ENCODE measurements at places on chromosomes 1 and 21. TPM values are rescaled to one million over a fixed set of nuclear protein-coding genes. Genes with fewer than 3 reads are reported as not detected.

WNT2B gene
- total RNA-seq: 1.5 TPM

DNA sequence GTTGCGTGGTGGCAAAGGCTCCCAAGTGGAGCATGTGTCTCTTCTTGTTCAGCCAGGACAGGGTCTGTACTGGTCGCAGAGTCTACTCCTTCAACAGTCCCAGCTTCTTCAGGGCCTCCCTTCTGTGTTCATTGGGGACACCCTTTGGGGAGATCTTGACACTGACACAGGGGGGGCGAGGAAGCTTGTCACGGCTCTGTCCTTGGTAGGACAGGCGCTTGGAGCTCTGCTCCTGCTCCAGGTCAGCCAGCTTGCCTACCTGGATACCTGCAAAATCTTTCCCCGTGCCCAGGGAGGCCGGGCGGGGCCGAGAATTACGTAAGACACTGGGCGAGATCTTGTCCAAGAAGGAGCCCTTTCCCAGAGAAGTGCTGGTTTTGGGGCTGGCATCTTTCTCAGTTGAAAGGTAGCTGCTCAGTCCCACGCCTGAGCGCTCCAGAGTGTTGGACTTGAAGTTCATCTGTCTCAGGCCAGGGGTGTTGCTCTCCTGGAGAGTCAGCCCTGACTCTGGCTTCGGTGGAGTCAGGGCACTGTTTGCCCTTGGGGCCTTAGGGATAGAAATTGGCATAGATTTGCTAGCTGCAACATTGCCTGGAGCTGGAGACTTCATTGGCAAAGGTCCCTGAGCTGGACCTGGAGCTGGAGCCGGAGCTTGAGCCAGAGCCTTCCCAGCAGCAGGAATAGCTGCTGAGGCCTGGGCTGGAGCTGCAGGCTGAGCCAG is 10.5 kb downstream of the C1orf116 start:
- H3K36me3 ChIP-seq: no peaks in the 10 kb centered on the region
- H3K27ac ChIP-seq: no peak overlapping the region
- H3K4me1 ChIP-seq: peaks cover 35% of the 10 kb centered on the region

GRCh38 chr21:34795548-34796180 is 126.9 kb downstream of the CLIC6 start:
- peaks cover 4% of the 10 kb centered on the region for H3K36me3 ChIP-seq
- H3K27ac ChIP-seq: peak overlapping the region; percentile 61
- peak; percentile 61 for DNase-seq
- H3K4me1 ChIP-seq: peaks cover 53% of the 10 kb centered on the region

C1orf74 gene
- total RNA-seq: 5.6 TPM

DYNLT5 gene
- not detected for total RNA-seq

DNA sequence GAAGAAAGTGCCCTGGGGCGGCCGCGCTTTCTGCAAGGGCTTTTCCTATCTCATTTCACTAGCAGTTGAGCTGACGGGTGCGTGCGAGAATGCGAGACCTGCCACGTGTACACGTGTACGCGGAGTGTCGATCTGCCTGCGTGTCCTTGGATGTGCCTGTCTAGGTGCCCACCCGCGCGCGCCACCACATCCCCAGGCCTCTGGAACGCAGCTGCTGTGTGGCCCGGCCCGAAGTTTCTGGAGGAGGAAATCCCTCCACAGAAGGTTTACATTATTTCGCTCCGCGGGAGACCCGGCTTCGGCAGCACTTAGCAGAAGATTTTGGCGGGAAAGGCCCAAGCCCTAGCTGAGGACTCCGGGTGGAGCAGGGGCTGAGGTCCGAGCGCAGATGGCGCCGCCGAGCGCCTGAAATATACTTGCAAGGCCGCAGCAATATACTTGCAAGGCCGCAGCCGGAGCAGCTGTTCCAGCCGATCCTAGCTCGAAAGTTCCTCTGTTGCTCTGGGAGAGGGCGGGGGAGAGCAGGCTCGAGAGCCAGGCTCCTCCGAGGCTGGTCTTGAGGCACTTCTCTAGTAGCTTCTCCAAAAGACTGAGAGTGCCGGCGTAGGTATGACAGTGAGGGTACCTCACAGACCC is 3.9 kb downstream of the TBX15 start:
- DNase-seq: no peak
- no peaks in the 10 kb centered on the region for H3K36me3 ChIP-seq
- no peak overlapping the region for H3K27ac ChIP-seq
- no peaks in the 10 kb centered on the region for H3K4me1 ChIP-seq
- no peak overlapping the region for H3K4me3 ChIP-seq

OR2T12 gene
- not detected for total RNA-seq

DNA sequence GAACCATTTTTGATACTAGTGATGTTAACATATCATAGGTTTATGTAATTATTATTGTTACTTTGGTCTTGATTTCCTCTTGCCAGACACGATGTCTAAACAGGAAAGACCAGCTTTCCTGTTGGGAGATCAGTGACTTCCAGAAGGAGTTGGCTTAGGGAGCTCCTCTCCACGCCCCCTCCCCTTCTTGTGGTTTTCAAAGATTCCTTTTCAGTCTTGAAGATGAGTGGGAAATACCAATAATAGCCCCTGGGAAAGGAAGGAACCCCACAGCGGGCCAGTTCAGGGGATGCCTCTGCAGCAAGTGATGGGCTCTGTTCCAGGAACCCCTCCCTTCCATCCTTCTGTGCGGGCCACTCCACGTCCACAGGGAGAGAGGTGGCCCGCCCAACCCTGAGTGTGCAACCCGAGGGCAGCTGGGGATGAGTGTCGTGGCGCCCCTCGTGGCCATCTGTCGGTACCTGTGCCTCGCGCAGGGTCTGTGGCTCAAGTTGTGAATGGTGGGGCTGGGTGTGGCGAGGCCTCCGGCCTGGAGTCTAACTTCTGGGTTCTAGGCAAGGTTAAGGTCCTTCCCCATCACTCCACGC is 65.7 kb downstream of the TLR5 start:
- no peaks in the 10 kb centered on the region for H3K4me1 ChIP-seq
- no peak for DNase-seq
- H3K4me3 ChIP-seq: no peak overlapping the region
- no peaks in the 10 kb centered on the region for H3K36me3 ChIP-seq

MIXL1 gene
- not detected for total RNA-seq

GRCh38 chr1:64881281-64881680 is 85.1 kb downstream of the JAK1 start:
- H3K4me3 ChIP-seq: no peak overlapping the region
- no peaks in the 10 kb centered on the region for H3K4me1 ChIP-seq
- no peak overlapping the region for H3K27ac ChIP-seq
- H3K27me3 ChIP-seq: no peaks in the 10 kb centered on the region
- no peaks in the 10 kb centered on the region for H3K36me3 ChIP-seq

- no peak overlapping the region for H3K27ac ChIP-seq
- no peak overlapping the region for H3K4me3 ChIP-seq
- DNase-seq: no peak
- H3K36me3 ChIP-seq: no peaks in the 10 kb centered on the region
- H3K27me3 ChIP-seq: no peaks in the 10 kb centered on the region
Measured at GRCh38 chr1:91221017-91221416, 183.6 kb downstream of the HFM1 start.

GBP6 gene
- not detected for total RNA-seq

- no peak overlapping the region for H3K27ac ChIP-seq
- no peaks in the 10 kb centered on the region for H3K36me3 ChIP-seq
- H3K4me3 ChIP-seq: no peak overlapping the region
Measured at GRCh38 chr1:170661646-170662411, 2.1 kb upstream of the PRRX1 start.

KLHL12 gene
- 33.8 TPM for total RNA-seq

DNA sequence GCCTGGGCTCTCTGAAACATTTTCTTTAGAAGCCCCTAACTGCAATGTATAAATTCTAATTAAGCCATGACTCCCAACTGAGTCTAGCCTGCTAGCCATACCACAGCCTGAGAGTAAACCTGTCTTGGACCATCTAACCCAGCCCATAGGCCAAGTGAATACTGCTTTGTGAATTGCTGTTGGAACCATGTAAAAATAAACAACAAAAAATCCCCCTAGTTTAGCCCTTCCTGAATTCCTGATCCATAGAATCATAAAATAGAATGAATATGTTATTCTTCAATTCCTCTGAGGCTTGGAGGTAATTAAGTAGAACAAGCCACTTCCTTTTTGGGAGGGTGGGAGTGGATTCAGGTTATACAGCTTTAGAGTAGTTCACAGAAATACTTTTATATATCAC is 1496.4 kb downstream of the MRPL39 start:
- H3K36me3 ChIP-seq: no peaks in the 10 kb centered on the region
- no peak overlapping the region for H3K4me3 ChIP-seq
- H3K27ac ChIP-seq: no peak overlapping the region
- no peaks in the 10 kb centered on the region for H3K4me1 ChIP-seq

GRCh38 chr1:41109310-41110197 is 88.0 kb upstream of the SLFNL1 start:
- H3K36me3 ChIP-seq: no peaks in the 10 kb centered on the region
- no peak overlapping the region for H3K4me3 ChIP-seq
- H3K27me3 ChIP-seq: no peaks in the 10 kb centered on the region
- peak; percentile 75 for DNase-seq
- H3K4me1 ChIP-seq: peaks cover 27% of the 10 kb centered on the region
- peak overlapping the region; percentile 62 for H3K27ac ChIP-seq

DNA sequence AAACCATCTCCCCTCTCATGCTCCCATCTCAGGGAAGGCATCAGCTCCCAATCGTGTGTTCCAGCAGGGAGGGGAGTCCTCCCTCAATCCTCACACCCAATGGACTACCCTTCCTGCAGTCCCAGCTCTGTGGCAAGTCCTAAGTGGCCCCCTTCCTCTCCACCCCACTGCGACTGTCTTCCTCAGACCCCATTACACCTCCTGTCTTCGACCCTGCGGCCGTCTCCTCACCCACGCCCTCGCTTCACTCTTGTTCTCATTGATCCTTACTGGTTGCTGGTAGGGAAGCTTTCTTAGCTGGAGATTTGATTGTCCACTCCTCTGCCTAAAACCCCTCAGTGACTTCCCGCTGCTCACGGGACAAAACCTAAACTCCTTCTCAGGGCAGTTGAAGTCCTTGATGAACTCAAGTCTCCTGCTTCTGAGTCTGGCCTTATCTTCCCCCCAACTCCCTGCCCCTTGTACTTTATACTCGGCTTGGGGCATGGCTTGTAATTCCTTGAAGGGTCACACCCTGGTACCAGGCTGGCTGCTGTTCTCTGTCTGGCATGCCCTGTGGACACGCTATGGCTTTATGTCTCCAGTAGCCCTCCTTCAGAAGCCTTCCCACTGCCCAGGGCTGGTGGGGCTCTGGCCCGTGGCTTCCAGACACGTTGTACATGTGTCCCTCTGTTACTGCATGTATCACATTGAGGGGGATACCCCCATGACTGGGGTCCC is 2.3 kb upstream of the EPS8L3 start:
- H3K27me3 ChIP-seq: no peaks in the 10 kb centered on the region
- H3K27ac ChIP-seq: no peak overlapping the region
- H3K4me3 ChIP-seq: no peak overlapping the region
- H3K4me1 ChIP-seq: peaks cover 12% of the 10 kb centered on the region
- DNase-seq: no peak
- H3K36me3 ChIP-seq: no peaks in the 10 kb centered on the region

NUP133 gene
- total RNA-seq: 52.5 TPM

- H3K36me3 ChIP-seq: no peaks in the 10 kb centered on the region
- H3K27ac ChIP-seq: no peak overlapping the region
- H3K4me3 ChIP-seq: no peak overlapping the region
- no peaks in the 10 kb centered on the region for H3K27me3 ChIP-seq
- DNase-seq: no peak
- peaks cover 20% of the 10 kb centered on the region for H3K4me1 ChIP-seq
Measured at GRCh38 chr1:160519642-160520435, 3.2 kb downstream of the SLAMF6 start.

- H3K4me1 ChIP-seq: peaks cover 8% of the 10 kb centered on the region
- H3K27ac ChIP-seq: no peak overlapping the region
- H3K4me3 ChIP-seq: no peak overlapping the region
- peak; percentile 33 for DNase-seq
- H3K27me3 ChIP-seq: no peaks in the 10 kb centered on the region
Measured at GRCh38 chr1:224996266-224996665, 66.8 kb downstream of the DNAH14 start.

CHRM3 gene
- 0.15 TPM for total RNA-seq

- H3K4me3 ChIP-seq: no peak overlapping the region
- no peaks in the 10 kb centered on the region for H3K27me3 ChIP-seq
Measured at GRCh38 chr1:7418442-7419080, 352.5 kb upstream of the VAMP3 start.

ANP32E gene
- total RNA-seq: 95.1 TPM

DNA sequence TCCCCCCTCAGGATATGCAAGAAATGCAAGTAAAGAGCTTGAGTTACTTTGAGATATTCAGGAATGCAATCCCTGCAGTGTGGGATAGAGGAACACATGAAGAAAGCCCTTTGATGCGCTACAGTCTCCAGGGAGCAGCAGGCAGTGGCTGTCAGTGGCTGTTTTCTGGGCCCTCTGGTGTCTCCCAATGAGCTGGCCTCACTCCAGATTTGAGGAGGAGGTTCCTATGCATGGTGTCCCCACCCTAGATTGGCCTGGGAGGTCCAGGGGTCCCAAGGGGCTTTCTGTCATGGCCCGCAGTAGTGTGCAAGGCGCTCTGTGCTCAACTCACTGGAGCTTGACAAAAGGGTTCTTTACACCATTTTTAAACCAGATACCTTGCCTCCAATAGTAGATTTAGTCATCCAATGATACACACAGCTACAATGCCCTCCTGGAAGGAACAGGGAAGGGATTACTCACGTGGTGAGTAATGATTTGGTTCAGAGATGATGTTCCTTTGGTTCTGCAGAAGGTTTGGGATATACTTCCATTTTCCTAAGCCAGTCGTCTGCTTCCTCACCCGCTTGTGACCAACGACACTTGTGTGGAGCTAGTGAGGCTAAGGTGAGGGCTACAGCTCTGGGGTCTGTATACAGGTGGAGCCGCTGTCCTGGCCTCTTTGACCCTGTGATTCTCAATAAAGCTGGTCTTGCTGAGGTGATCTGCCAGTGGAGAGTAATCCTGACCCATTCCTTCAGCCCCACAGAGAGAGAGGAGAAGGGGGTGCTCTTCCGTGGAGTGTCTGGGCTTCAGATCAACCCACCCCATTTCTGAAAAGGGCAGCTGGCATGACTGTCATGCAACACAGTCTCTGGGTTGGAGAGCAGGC is 6.6 kb downstream of the BATF3 start:
- H3K27me3 ChIP-seq: no peaks in the 10 kb centered on the region
- H3K36me3 ChIP-seq: no peaks in the 10 kb centered on the region
- H3K4me1 ChIP-seq: no peaks in the 10 kb centered on the region

DNA sequence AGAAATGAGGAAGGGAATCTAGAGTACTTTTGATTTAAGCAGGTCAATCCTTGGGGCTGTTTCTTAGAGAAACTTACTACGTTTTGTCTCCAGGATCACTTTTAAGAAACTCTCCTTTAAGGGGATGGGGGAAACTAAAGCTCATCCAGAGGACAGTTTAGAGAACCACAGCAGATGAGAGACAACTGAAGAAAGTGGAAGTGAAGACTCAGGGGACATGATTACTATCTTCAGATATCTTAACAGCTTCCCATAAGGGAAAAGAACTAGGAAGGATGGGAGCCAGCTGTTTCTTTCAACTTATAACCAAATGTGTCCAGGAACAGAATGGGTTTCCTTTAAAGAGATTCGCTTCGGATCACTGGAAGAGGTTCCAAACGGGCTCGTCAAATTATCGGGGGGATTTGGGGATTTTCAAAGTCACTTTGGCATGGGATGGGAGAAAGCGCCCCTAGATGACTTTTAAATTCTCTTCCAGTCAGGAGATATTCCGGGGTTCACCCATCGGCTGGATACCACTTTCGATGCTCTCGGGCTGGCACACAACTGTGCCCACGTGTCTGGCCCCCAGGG is 1.2 kb downstream of the SCMH1 start:
- peaks cover 49% of the 10 kb centered on the region for H3K4me1 ChIP-seq
- H3K27me3 ChIP-seq: no peaks in the 10 kb centered on the region
- H3K4me3 ChIP-seq: peak overlapping the region; percentile 49
- no peaks in the 10 kb centered on the region for H3K36me3 ChIP-seq

LSS gene
- total RNA-seq: 44.7 TPM

- DNase-seq: no peak
- H3K36me3 ChIP-seq: no peaks in the 10 kb centered on the region
- H3K27me3 ChIP-seq: no peaks in the 10 kb centered on the region
- no peak overlapping the region for H3K27ac ChIP-seq
Measured at GRCh38 chr1:186994897-186995296, 166.1 kb downstream of the PLA2G4A start.

Measured in HCT116 (cell line).